Glomerular endothelial cell (primary cell): ENCODE measurements at places on chromosomes 6 and 20.

GRCh38 chr6:42176981-42177380 lies 3.8 kb downstream of the GUCA1A start:
- DNase-seq, result no peak

- no peak for DNase-seq
These were observed 150.8 kb downstream of the PRL start for GRCh38 chr6:22145823-22146677.

DNA sequence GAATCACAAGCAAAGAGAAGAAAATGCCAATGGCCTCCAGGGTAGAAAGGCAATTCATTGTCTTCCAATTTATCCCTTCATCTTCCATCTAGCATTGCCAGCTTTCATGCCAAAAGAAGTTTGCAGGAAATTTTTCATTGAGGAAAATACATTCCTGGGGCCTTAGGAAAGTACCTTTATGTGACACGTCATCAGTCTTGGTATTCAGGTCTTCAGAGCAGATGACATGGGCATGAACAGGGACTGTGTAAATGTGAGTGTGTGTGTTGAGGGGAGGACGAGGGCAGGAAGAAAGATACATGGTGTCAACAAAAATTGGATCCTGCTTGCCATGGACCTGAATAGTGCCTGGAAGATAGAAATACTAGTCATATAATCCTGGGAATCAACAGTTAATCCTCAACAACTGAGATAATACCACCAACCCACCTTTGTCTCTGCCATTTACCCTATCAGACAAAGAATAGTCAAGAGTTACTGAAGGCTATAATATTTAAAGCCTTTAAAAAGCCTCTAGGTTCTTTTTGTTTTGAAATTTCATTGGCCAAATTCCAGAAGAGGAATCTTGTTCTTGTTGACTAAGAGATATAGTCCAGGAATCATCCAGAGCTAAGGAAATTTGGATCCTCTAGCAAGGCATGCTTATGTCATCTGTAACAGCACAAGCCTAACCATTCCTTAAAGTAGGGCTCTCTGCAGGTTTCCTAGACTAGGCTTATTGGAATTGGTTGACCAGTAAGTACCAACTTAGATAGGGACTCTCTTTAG lies 405.8 kb upstream of the SASH1 start:
- DNase-seq, result no peak

DNA sequence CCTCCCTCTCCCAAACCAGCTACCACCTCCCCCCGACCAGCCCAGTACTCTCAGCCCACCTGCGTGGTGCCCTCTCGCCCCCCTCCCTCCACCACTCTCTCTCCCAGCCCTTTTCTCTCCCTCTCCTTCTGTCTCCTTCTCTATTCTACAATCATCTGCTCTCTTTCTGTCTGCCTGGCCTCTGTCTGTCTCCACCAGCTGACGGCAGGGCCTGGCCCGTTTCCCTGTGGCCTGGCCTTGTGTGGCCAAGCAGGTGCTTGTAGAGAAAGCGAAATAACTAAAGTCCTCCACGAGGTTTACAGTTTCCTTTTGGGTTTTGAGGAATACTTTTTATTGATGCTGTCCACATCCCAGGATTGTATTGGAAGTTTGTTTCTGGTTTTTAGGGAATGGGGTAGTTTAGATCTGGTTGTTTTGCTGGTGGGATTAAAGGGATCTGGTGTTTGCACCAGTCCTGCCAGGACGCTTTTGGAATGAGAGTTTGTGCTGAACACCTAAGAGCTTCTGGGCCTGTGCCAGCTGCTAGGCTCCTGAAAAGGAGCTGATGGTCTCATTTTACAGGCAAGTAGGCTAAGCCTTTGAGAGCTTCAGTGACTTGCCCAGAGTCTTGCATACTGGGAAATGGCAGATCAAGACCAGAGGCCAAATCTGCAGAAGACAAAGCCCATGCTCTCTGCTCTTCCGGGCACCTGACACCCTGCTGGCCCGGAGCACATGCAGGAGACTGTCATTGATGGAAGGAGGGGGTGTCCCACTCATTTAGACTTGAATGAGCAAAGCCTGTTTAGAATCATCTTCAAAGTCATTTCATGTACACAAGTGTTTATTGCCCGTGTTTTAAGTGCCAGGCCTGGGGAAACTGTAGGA lies 161.7 kb downstream of the SYCP2 start:
- no peak for DNase-seq

- DNase-seq, result no peak
These were observed 140.5 kb downstream of the SOBP start for GRCh38 chr6:107630348-107630977.

- no peak for DNase-seq
These were observed 301 bp downstream of the PPP1R3D start for GRCh38 chr20:59939879-59940128.

DNA sequence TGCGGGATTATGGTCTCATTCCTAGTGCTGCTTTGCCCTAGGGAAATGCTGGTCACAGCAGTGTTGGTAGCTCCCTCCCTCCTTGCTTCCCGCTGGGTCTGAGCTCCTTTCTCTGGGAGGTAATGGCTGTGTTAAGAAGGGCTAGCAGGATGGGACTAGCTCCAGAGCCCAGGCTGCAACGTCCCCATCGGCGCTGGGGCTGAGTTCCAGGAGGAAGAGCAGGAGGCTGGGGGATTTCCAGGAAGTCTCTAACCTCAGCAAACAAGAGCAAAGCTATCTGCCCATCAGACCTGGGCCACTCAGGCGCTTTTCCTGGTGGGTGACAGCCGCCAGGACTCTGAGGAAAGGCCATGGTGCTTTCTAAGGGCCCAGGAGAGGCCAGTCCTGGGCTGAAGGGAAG lies 174.2 kb downstream of the DLL1 start:
- no peak for DNase-seq

GRCh38 chr6:72999995-73000394 lies 225.3 kb downstream of the KHDC1L start:
- DNase-seq, result no peak

DNA sequence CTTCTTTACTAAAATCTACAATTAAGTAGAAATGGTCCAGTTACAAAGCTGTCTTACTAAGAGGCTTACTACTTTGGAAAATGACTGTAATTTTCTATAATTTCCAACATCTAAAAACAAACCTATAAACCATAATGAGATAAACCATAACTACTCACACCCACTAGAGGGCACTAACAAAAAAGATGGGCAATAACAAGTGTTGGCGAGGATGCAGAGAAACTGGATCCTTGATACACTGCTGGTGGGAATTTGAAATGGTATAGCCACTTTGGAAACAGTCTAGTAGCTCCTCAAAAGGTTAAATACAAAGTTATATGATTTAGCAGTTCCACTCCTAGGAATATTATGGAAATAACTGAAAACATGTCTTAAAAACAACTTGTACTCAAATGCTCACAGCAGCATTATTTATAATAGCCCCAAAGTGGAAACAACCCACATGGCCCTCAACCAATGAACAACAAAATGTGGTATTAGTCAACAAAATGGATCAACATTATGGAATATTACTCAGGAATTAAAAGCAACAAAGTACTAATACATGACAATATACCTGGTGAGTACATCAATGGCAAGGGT lies 50.6 kb downstream of the GJA10 start:
- no peak for DNase-seq

GRCh38 chr20:55540486-55540885 lies 464.8 kb downstream of the CBLN4 start:
- no peak for DNase-seq

- no peak for DNase-seq
These were observed 124.0 kb downstream of the CARMIL1 start for GRCh38 chr6:25403150-25403549.

DNA sequence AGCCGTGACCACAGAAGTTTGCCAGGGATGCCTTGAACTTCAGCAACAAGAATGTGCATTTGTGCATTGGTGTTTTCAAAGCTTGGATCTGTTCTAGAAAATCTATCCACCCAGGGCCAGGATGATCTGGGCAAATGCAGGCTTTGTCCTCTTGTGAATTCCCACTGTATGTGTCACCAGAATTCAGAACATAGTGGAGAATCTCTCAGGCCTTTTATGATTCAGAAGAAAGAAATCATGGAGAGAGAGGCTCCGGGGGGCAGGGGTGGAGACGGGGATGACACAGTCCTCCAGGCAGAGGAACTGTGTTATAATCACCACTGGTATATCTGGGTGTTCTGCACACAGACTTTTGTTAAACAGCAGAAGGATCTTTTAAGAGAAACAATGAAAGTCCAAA lies 304.1 kb downstream of the CDH4 start:
- DNase-seq, result no peak

DNA sequence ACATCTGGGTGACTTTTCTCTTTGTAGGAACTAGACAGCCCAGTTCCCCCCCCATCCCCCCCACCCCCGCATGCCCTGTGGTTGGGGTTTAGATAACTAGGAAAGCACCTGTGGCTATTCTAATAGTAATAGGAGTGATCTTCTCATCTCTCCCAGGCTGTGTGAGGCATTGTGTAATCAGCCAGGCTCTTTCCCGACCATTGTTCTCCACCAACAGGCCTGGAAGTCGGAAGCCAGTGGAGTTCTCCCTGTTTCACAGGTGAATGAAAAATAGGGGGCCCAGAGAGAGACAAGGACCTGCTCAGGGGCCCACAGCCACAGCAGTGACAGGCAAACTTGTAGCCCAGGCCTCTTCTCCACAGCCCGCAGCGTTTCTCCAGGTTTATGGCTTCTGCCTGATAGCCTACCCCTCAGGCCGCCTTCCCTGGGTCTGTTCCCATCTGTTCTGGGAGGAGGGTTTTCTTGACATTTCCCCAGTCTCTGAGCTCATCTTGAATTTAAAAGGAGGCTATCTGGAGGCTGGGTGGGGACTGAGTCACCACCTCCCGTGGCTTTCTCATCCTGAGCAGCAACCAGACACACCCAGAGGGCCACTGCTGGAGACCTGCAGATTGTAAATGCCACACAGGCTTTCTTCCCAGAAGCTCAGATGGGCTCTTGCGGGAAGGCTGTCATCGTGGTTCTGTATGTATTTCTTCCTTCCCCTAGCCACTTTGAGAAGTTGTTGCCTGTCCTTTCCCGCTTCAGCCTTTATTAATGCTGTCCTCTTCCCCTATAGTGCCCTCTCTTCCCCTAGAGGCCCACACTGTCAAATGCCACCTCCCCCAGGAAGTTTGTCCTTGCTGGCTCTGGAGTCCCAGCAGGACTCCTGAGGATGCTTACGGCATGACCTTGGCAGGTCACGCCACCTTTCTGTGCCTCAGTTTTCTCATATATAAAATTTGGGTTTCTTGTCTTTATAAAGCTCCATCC lies 75.9 kb upstream of the MYL9 start:
- no peak for DNase-seq

GRCh38 chr6:15352845-15353244 lies 107.0 kb downstream of the JARID2 start:
- no peak for DNase-seq

GRCh38 chr6:1958257-1958656 lies 287.1 kb downstream of the GMDS start:
- no peak for DNase-seq

GRCh38 chr6:39908838-39909583 lies 25.3 kb downstream of the MOCS1 start:
- DNase-seq, result no peak

GRCh38 chr6:25484900-25485299 lies 167.1 kb upstream of the SCGN start:
- DNase-seq, result no peak

DNA sequence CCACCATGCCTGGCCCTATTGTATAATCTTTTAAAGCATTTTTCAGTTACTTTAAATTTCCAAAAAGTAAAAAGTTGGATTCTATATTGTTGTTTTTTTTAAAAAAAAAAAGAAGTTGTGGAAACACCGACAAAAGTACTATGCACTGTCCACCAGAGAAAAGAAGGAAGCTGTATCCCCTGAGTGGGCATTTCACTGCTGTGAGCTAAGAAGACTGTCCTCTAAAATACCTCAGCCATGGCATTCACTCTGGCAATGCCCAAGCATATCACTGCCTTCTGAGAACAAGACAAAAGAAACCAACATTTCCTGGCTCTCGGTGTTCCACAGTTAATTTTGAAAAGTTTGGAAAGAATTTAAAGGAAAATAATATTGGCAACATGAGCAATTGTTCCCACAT lies 117.8 kb downstream of the IPCEF1 start:
- no peak for DNase-seq

DNA sequence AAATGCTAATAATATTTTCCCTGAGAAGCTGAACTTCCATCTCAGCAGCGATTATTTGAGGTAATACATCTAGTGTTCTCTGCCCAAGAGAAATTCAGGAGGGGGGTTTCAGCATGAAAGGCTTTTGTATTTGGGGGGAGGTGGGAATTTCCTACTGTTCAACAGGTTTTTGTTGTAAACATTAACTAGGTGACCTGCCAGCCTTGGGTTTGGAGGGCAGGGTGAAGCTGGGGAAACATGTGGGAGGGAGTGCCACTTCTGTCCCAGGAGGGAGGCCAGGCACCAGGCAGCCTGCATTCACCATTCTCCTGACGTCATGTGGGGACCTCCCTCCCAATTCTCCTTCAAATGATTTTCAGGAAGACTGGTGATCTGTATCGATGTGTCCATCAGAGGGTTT lies 37.7 kb upstream of the PKHD1 start:
- DNase-seq, result no peak

DNA sequence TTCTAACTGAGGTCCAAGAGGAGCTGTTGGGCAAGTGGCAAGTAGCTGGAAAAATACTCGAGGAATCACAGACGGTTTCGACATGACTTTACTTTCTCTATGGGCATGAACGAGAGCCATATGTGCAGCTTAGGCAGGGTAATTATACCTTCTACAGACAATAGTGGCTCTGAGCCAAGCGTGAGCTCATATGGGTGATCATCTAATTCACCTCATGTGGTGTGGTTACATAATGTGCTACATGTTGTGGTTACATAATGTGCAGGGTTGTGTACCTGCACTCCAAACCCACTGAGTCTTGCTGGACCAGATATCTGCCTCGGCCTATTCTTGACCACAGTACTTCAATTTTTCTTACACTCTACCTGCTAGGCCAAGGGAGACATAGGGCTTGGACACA lies 771.7 kb upstream of the EYS start:
- no peak for DNase-seq

DNA sequence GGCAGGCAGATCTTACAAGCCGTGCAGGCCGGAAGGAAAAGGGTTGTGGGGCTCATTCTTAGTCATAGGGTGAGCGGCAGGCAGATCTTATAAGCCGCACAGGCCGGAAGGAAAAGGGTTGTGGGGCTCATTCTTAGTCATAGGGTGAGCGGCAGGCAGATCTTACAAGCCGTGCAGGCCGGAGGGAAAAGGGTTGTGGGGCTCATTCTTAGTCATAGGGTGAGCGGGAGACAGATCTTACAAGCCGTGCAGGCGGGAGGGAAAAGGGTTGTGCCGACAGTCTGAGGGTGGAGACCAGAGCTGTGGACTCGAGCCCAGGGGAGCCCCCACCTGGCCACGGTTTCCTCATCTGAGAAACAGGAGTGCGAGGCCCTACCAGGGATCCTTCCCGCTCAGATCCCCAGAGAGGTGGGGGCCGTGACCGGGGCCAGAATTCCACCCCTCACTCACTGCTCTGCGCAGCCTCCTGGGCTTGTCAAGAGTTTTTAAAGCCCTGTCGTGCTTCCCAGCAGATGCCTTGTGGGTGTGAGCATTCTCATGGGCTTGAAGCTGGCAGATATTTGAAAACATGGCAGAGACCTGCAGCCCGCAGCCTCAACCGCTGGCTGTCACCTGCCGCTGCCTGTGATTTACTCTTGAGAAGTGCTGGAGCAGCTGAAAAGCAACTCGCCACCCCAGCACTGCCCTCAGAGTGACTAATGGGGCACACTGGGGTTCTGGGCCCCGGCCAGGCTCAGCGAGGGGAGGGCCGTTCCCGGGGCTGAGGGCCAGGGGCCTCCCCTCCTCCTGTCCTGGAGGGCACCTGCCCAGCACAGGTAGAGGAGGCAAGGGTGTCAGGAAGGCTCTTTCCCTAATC lies 31.9 kb downstream of the NTSR1 start:
- DNase-seq, result peak; percentile 63

GRCh38 chr20:41877911-41878310 lies 259.7 kb upstream of the CHD6 start:
- DNase-seq, result no peak

GRCh38 chr6:39361657-39362486 lies 39.4 kb upstream of the KCNK16 start:
- no peak for DNase-seq
